Epithelial cell of proximal tubule (primary cell): ENCODE measurements at places on chromosomes 1 and 21. TPM values are rescaled to one million over a fixed set of nuclear protein-coding genes. Genes with fewer than 3 reads are reported as not detected.

TSTD1 gene
- 52.0 and 148 TPM in 2 replicates for total RNA-seq

DNA sequence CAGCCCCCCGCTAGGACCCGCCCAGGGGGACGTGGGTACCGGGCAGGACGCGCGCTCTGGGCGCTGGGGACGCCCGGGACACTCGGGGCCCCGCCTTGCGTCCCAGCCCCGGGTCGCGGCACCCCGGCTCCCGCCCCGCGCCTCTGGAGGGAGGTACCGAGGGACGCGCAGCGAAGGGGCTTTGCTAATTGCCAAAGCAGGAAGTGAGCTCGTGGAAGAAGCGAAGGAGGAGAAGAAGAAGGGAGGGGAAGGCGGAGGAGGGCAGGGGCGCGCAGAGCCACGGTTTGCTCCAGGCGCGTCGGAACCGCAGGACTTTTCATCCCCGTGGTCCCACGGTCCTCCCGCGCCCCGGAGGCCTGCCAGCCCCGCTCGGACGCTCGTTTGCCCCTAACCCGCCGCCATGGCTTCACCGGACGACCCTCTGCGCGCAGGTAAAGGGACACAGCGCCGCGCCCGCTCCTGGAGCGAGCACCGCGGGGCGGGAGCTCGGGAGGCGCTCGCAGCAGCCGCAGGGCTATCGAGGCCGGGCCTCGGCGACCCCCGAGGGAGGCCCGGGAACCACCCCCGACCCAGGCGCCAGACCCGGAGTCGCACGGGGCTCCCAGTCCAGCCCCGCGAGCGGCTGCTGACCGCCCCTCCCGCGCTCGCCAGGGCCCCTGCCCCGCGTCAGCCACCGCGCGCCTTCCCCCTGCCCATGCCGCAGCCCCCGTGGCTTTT is 1.3 kb downstream of the EDARADD start:
- DNase-seq = no peak

SELL gene
- not detected in 2 replicates for total RNA-seq

NFASC gene
- 0.29 TPM in 2 replicates for total RNA-seq

DNA sequence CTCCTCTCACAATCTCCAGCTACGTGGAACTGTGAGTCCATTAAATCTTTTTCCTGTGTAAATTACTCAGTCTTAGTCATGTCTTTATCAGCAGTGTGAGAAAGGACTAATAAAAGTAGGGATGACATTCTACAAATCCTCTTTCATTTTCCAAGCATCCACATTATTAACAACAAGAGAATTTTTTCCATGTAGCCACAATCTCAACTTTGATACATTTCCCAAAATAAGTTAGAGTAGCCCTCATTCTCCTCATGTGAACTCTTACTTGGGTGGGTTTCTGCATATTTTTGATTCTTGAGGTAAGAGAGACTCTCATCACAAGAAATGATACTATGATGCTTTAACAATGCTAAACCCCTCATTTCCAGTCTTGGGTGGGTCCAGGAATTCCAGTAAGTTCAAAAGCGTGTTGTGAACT is 52.8 kb downstream of the TNFSF18 start:
- no peak for DNase-seq

P3R3URF gene
- not detected in 2 replicates for total RNA-seq

AADACL3 gene
- total RNA-seq = not detected in 2 replicates

NUDT4B gene
- 6.9 and 30.9 TPM in 2 replicates for total RNA-seq

GRCh38 chr1:2127187-2128145 is 67.1 kb downstream of the FAAP20 start:
- DNase-seq = no peak

C1QB gene
- not detected in 2 replicates for total RNA-seq

- DNase-seq = no peak
These were observed 9.4 kb downstream of the TIAM1 start for GRCh38 chr21:31334648-31335121.

FAM163A gene
- total RNA-seq = not detected in 2 replicates

DNA sequence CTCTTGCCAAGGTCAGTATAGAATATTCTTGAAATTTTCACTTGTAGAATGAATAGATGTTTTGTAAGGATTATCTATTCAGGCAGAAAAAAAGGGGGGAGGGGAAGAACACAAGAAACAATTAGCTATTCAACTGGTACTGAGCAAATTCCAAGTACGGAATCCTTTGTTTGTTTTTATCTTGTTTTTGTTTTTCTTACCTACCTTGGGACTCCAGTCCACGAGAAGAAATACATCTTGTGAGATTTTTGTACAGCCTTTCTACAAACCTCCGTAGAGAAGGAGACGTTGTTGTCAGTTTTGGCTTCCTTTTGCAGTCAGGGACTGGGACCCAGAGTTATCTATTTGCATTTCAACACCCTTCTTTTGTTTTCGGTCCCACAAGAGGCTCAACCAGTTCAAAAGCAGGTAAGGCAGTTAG is 36.0 kb downstream of the ZNF281 start:
- DNase-seq = no peak

DNA sequence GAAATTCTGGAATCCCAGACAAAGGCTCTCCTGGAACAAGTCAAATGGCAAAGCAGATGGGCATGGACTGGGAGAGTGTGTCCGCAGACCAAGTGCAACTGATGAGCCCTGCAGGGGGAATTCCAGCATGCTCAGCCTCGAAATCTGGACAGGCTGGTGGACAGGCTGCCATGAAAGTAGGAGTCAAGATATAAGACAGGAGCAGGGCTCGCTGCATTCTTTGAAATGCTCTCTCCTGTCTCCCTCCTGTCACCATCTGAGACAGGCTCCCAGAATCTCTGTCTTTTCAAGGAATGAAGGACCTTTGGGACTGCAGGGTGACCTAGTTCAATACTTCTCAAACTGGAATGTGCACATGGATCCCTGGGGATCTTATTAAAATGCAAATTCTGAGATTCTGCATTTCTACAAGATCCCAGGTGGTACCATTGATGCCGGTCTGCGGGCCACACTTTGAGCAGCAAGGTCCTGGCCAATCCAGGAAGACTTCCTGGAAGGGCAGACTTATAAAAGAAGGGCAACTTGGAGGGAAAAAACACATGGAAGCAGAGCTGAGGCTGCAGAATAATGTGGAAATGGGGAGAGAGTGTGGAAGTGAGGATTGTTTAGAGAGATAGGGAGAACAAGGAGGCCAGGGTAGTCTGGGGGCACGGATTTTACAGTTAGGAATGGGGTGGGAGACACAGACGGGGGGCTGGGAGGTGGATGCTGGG is 29.8 kb downstream of the TNNT2 start:
- no peak for DNase-seq

DNA sequence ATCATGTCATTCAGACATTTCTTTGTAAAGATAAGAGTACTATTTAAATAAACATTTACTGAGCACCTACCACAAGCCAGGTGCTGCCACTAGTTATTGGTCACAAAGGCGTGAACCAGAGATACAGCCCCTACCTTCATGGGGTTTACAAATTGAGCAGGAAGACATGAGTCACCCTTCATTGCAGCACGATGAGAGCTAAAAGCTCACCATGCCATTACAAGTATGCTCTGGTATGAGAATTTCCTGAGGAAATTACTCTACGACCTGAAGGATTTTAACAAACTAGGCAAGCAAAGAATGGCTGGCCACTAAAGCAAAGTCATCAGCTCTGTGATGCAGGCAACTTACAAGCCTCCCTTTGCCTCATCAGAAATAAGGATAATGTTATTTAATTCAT is 346.8 kb downstream of the BRINP2 start:
- peak; percentile 42 for DNase-seq

DNA sequence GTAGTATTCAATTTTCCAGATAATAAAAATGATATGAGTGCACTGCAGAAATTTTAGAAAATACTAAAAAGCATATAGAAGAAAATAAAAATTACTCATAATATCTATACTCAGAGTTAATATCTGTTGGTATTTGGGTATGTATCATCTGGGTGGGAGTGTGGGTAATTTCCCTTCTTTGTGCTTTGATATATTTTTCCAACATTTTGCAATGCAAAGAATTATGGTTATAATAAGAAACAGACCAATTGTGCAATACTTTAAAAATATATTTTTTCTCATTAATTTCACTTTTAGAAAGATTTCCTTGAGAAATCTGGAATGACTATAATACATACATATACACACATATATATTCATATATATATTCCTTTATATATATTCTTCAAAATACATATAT is 665.7 kb downstream of the ADGRL2 start:
- DNase-seq = no peak

DNA sequence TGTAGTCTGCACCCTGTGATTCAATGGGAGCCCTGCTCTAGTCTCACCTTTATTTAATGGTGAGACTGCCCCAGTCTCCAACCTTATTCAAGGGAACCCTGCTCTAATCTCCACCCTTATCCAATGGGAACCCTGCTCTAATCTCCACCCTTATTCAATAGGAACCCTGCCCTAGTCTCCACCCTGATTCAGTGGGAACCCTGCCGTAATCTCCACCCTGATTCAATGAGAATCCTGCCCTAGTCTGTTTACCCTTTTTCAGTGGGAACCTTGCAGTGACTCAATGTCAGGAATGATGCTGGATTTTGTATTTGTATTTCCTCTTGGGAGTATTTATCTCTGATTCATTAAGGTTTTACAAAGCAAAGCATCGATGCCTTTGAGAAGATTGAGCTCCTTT is 39.5 kb downstream of the TRPM2 start:
- no peak for DNase-seq

DNA sequence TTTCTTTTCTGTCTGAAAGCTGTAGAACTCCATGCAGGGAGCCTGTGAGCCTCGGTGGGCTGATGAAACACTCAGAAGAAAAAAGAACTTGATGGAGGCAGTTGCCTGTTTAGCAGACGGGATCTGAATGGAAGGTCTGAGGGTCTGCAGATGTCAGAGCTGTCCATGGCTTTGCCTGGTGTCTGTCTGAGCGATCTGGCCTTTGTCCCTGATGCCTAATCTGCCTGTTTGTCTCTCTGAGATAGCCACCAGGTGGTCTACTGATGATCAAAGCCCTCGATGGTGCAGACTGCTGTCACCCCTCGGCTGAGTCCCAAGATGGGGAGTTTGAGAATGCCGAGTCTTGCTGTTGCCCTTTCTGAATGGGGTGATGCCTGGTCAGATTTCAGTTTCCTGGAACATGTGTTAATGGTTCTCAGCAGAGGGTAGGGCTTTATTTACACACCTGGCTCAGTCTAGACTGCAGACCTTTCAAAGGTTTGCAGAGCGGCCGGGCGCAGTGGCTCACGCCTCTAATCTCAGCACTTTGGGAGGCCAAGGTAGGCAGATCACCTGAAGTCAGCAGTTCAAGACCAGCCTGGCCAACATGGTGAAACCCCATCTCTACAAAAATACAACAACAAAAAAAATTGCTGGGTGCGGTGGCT is 90.4 kb downstream of the KIF26B start:
- no peak for DNase-seq

DNA sequence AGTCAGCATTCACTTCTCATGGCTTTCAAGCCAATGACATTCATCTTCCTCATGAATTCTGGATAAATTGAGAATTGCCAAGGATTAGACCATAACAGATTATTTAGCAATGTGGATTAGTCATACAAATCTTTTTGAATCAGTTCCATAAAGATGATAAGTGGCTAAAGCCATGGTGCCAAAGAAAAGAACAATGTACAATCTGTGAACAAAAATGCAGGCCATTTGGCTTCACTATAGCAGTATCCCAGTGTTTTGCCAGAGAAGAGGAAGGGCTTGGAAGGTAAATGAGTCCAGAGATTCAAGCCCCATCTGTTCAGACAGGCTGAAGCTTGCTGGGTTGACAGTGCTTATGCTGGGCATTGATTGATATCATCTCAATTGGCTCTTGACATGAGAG is 376.4 kb upstream of the LRRC7 start:
- DNase-seq = no peak

VANGL2 gene
- total RNA-seq = 5.6 and 7.2 TPM in 2 replicates

DNA sequence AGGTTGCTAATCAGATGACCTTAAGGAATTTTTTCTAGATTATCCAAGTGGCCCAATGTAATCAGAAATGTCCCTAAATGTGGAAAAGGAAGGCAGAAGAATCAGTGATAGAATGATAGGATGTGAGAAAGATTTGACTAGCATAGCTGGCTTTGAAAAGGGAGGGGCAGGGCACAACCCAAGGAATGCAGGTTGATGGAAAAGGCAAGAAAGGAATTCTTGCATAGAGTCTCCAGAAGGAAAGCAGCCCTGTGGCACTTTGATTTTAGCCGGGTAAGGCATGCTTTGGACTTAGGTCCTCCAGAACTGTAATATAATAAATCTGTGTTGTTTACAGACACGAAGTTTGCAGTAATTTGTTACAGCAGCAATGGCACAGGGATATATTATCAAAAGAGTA is 375.7 kb upstream of the B3GALT2 start:
- DNase-seq = no peak

CRABP2 gene
- total RNA-seq = 12.2 and 77.1 TPM in 2 replicates

DNA sequence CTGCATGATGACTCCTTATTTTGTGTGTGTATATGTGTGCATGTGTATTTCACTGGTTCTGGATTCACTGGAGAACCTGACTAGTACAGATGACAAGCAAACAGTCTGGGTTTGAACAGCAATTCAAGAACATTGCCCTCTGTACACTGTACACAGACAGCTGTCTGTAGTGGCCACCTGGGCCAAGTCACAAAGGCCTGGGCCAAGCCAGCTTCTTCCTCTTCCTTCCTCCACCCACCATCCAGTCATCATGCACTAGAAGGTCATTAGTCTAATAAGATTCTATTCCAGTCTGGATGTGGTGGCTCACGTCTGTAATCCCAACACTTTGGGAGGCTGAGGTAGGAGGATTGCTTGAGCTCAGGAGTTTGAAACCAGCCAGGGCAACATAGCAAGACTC is 155.9 kb downstream of the ELAVL4 start:
- DNase-seq = no peak

DNA sequence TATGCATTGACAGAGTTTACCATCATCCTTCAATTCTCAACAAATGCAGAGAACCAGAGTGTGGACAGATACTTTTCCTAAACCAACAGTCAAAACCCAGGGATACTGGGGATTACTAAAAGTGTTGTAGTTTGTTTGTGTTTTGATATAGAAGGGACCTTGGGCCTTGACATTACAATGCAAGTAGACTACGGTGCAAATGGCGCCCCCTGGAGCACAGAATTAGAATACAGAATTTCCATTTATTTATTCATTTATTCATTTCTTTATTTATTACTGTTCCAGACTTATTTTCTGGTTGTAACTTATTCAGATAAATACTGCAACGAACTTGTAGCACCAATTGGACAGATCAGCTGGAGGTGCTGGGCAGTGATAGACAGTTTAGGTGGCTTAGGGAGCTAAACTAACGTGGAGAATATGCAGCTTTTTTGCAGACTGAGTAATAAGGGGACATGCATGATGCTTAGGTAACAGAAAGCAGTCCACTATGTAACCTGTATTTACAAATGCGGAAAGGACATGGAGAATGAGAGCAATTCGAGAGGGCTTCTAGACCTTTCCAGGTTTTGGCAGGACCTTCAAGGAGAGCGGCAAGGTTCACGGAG is 42.6 kb downstream of the KIRREL1 start:
- no peak for DNase-seq

- DNase-seq = no peak
These were observed 39.4 kb downstream of the ABCG1 start for GRCh38 chr21:42258150-42258884.
